Uterus (tissue), 4 donors: ENCODE measurements at places on chromosomes 4 and X. TPM values are rescaled to one million over a fixed set of nuclear protein-coding genes. Genes with fewer than 3 reads are reported as not detected.
A peak's percentile ranks its signal among the peaks of the same experiment; 100 is the strongest.

The DMD gene
- total RNA-seq = 76.9 TPM

The LRIT3 gene
- not detected for total RNA-seq

The EPHA5 gene
- 10.4 TPM for total RNA-seq

The KIF4A gene
- total RNA-seq = under 0.01 TPM

DNA sequence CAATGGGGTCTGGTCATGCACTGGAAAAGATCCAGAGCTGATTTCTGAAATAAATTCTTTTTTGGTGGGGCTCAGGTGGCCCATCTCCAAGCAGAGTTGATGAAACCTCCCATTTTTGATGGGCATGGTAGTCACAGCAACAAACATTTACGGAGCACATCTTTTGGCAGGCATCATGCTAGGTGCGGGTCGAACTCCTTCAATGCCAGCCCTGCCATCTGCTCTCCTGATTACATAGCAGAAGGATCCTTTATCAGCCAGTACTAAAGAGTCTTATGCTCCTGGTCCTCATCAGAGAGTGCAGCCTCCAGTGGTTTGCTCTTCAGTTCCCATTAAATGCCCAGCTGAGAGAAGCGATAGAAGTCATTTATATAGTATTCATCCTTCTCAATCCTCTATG is 121.7 kb downstream of the GRXCR1 start:
- DNase-seq = no peak

GRCh38 chr4:79442422-79442821 is 34.4 kb upstream of the GK2 start:
- DNase-seq = no peak

- DNase-seq = no peak
Measured at GRCh38 chr4:158500054-158500453, 21.6 kb upstream of the RXFP1 start.

DNA sequence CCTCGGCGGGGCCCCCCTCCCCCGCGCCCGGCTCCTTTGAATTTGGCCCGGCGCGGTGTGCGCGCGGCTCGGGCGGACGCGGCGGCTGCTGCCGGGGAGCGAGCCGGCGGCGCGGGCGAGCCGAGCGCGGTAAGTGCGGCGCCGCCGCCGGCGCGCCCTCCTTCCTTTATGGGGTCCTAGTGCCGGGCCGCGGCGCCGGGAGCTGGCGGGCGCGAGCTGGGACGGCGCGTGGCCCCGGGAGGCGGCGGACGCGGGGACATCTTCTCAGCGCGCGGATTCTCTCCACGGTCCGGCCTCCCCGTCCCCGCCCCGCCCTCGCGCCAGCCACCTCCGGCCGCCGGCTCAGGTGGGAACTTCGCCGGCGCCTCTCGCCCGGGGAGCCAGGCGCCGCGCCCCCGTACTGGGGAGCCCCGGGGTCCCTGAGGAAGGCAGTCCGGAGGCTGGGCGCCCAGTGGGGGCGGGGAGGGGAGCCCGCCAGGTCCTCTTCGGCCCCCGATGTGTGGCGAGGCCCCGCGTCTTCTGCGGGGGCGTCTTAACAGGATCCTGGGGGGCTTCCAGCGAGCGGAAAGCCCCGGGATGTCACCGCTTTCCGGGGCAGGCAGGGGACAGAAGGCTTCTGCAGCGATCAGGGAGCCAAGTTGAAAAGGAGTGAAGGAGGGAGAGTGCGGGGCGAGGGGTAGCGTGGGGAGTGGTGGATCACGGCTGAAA is 98.4 kb upstream of the TENM3 start:
- peak; percentile 13 for DNase-seq

GRCh38 chr4:118314221-118314620 is 38.6 kb downstream of the PRSS12 start:
- no peak for DNase-seq

DNA sequence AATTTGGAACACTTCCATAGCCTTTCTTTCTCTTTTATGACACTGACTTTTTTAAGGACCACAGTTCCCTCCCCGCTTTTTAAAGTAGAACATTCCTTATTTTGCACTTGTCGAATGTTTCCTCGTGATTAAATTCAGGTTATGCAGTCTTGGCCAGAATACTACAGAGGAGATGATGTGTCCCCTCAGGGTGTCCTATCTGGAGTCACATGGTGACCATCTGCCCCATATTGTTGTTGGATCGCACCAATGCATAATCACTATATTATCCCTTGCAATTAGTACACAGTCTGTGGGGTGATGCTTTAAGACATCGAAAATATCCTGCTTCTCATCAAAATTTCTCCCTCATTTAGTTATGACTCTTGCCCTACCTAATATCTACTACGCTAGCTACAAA is 27.4 kb downstream of the WDFY3 start:
- no peak for DNase-seq

DNA sequence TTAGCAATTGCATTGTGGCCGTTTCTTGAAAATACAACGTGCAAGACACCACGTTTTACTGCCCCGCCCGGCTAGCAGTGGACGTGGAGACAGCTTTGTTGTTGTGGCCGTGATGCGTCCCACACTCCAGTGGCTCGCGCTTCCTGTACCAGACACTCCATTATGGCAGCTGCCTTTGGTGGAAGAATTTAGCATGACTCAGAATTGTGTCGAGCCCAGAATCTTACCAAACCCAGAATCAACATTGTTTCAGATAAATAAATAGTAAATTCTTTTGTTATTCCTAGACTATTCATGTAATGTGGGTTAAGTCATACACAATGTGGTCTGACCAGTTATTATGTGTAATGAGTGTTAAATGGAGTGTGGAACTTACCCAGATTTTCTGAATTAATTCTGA is 25.3 kb upstream of the S100P start:
- no peak for DNase-seq

GRCh38 chr4:110106931-110107296 is 91.5 kb downstream of the ELOVL6 start:
- DNase-seq = no peak

GRCh38 chr4:139978692-139979091 is 175.3 kb downstream of the MAML3 start:
- DNase-seq = no peak

GRCh38 chr4:76470532-76470931 is 35.5 kb downstream of the SHROOM3 start:
- no peak for DNase-seq

GRCh38 chr4:152363086-152363485 is 172.8 kb downstream of the FBXW7 start:
- DNase-seq = no peak

DNA sequence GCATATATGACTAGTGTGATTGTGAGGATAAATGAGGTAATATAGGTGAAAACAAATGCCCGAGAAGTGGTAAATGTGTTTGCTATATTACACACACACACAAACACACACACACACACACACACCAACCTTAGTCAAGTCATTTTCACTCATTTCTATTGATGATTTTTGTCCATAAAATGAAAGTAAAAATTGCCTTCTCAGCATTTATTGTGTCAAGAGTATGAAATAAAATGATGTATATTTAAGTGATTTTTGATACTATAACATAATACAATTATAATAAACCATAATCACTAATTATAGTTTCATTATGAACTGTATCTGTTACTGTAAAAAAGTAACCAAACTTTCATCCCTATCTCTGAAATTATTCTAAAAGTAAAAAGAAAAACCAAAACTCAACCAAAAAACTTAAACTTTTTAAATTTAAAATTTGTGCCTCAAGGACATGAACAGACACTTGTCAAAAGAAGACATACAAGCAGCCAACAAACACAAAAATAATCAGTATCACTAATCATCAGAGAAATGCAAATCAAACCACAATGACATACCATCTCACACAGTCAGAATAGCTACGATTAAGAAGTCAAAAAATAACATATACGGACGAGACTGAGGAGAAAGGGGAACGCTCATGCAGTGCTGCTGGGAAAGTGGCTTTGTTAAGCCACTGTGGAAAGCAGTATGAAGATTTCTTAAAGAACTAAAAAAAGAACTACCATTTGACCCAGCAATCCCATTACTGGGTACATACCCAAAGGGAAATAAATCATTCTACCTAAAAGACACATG is 601.0 kb downstream of the TMA16 start:
- no peak for DNase-seq

- DNase-seq = no peak
Measured at GRCh38 chr4:43049326-43049725, 156.8 kb downstream of the GRXCR1 start.

- no peak for DNase-seq
Measured at GRCh38 chr4:88101165-88101564, 57.3 kb downstream of the ABCG2 start.

GRCh38 chrX:9980401-9980800 is 13.2 kb downstream of the CLDN34 start:
- no peak for DNase-seq

DNA sequence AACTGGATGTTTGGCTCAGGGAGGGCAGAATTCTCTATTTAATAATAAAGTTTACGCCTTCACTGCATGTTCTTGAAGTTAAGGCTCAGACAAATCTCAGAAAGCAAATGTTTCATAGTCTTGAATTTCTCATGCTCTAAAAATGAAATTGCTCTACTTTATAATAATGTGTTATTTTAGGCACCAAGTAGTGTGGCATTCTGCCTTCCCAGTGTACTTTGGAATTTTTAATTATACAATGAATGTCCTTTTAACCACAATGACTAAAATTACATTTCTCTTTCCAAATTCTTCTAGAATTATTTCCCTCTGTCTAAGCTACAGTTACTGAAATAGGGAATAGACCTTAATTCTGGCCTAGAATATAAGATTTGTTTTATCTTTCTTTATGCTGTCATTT is 97.9 kb upstream of the PDE5A start:
- no peak for DNase-seq

DNA sequence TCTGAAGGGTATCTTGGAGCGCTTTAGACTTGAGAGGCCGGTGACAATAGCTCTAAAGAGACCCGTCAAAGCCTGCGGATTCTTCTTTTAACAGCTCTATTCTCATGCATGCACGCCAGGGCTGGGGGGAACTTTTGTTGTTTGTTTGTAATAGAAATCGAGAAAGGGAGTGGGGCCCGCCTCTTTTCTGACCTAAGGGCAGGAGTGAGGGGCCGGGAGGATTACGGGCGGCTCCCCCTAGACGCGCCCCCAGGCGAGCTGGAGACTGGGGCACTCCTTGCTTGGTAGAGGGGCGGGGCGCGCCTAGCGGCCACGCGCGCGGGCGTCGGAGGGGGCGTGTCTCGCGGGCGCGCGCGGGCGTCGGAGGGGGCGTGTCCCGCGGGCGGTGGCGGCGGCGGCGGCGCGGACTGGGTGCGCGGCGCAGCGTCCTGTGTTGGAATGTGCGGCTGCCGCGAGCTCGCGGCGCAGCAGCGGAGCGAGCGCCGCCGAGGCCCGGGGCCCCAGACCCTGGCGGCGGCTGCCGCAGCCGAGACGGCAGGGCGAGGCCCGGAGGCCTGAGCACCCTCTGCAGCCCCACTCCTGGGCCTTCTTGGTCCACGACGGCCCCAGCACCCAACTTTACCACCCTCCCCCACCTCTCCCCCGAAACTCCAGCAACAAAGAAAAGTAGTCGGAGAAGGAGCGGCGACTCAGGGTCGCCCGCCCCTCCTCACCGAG is at the start of gene REST:
TSS of gene REST (plus strand) at position 412 of the 717 bp plus-strand sequence. CDS start 2,739 bp downstream, outside the sequence.
- peak; percentile 72 for DNase-seq

DNA sequence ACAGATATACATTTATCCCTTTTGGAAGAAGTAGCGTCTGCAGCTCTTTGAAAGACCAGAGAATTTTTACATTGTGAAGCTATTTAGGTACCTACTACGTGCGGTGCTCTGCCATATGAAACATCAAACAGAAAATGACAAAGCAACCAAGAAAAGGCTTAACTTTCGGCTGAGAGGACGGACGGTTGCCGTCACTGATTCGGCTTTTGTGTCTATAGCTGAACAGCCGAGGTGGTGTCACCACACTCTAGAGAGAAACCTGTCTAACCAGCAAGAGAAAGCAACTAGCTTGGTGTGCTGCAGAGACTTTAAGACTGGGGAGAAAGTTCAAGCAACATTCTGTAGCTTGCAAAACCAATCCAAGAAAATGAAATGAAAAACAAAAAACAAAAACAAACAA is 145.5 kb downstream of the SHOX start:
- DNase-seq = no peak
